ENCODE measurements at places on chromosomes 11 and 22. TPM values are rescaled to one million over a fixed set of nuclear protein-coding genes. Genes with fewer than 3 reads are reported as not detected.

Gene NEFH
- total RNA-seq: 0.45 TPM

Gene GSTT2B
- 11.1 TPM for total RNA-seq

GRCh38 chr22:38513063-38513462, 7.0 kb upstream of the DDX17 start:
- DNase-seq: no peak

DNA sequence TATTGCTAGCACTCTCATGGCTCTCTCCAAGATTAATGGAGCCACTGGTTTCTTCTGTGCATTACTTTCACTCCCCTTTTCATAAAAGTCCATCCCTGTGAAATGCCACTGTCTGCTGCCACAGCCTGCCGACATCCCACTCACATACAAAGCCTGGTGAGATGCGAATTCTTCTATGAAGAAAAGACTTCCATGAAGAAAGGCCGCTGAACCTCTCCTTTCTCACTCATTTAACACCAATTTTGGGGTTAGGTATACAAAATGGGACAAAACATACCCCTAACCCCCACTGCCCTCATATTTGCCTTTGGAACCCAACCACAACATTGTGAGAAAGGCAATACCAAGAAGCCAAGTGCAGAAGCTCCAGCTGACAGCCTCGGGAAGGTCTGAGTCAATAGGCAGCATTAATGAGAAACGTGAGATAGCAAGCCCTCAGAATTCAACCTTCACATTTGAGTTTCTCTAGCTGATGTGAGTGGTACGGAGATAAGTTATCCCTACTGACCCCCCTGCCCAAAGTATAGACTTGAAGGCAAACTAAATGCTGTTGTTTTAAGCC, 156.4 kb downstream of the ATG16L2 start:
- DNase-seq: no peak

DNA sequence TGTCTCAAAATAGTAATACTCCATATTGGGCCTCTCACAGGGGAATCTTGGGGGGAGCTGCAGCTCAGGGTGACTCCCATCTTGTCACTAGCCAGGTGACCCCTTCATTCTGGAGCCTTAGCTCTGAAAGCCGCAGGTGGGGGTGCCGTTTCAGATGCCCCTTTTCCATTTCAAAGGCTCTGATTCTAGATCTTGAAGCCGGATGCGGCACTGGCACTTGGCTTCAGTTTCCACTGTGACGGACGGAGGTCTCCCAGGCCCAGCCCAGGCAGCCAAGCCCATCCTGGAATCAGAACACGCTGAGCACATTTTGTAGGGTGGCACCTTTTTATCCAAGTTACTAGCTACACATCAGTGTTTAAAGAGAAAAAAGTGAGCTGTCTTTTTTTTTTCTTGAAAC, 6.4 kb downstream of the BIK start:
- peak; percentile 63 for DNase-seq

GRCh38 chr11:32012049-32012448, 78.8 kb upstream of the RCN1 start:
- DNase-seq: no peak

GRCh38 chr11:86303257-86303656, 1.2 kb downstream of the HIKESHI start:
- no peak for DNase-seq

Measured in right cardiac atrium (tissue), 5 donors.